ENCODE measurements at places on chromosomes 2 and 18.

GRCh38 chr2:1824202-1824905 is 80.0 kb upstream of the PXDN start:
- DNase-seq: no peak

GRCh38 chr2:207512356-207512755 is 17.4 kb upstream of the CREB1 start:
- no peak for DNase-seq

DNA sequence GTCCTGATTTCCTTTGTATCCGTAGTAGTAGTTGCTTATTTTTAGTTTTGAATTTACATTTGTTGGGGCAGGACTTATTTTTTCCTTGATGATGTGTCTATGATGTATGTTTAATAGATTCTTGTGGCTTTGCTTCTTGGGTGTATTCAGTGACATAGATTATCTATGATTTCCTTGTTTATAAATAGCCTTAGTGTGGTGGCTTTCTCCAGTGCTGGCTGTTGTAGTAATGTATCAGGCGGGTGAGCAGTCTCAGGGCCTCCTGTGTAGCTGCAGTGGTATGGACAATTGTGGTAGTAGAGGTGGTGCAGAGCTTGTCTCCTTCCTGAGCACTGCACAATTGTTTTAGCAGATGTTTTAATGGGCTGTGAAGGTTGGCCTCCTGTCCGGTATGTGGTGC is 60.5 kb downstream of the SMCHD1 start:
- no peak for DNase-seq

DNA sequence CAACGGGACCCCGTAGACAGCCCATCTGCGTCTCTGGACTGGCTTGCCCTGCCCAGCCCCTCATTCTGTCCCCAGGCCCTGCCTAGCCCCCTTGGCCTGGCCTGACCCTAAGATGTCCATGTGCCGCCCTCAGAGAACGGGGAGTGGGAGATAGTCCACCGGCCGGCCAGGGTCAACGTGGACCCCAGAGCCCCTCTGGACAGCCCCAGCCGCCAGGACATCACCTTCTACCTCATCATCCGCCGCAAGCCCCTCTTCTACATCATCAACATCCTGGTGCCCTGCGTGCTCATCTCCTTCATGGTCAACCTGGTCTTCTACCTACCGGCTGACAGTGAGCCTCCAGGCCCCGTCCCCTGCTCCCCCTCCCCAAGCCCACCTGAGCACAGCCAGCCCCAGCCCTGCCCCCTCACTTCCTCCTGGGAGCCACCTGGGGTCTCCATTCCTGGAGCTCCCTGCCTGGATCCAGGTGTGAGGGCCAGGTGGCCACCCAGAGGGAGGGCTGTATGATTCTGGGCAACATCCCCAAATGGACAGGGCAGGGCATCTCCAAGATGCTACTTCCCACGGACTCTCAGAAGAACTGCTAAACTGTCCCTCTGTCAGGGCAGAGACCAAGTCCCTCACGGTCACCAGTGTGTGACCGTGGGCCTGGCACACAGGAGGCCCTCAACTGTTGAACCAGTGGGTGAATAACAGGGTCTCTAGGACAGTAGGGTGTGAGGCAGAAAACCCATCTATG is 4.0 kb downstream of the CHRND start:
- DNase-seq: no peak

- no peak for DNase-seq
Observed at GRCh38 chr2:126874961-126875360, 23.7 kb upstream of the TEX51 start.

DNA sequence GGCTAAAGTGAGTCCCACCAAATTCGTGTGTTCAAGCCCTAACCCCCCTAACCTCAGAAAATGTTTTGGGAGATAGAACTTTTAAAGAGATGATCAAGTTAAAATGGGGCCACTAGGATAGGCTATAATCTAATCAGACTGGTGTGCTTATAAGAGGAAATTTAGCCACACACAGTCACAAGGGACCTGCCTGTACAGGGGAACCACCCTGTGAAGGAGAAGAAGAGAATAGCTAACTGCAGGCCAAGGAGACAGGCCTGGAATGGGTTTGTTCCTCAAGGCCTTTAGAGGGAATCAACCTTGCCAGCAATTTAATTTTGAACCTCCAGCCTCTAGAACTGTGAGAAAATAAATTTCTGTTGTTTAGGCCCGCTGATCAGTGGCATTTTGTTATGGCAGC is 36.0 kb upstream of the TANK start:
- no peak for DNase-seq

GRCh38 chr18:38899252-38899651 is 1333.7 kb upstream of the CELF4 start:
- no peak for DNase-seq

DNA sequence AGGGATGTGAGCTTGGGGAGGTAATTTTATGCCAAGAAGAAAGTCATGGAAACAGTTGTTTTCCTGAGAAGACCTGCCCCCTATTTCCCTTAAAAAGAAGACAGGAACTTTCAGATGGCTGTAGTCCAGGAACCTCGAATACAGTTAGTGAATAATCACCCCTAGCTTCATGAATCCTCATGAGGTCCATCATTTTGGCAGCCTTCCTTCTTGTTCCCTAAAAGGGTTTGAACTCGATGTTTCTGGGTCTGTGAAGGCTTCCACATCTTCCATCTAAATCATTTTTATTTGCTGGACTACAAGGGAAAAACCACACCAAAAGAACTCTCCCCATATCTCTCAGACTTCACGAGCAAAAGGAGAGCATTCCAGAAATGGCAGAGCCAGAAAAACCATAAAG is 290.8 kb downstream of the SLC4A3 start:
- DNase-seq: no peak

DNA sequence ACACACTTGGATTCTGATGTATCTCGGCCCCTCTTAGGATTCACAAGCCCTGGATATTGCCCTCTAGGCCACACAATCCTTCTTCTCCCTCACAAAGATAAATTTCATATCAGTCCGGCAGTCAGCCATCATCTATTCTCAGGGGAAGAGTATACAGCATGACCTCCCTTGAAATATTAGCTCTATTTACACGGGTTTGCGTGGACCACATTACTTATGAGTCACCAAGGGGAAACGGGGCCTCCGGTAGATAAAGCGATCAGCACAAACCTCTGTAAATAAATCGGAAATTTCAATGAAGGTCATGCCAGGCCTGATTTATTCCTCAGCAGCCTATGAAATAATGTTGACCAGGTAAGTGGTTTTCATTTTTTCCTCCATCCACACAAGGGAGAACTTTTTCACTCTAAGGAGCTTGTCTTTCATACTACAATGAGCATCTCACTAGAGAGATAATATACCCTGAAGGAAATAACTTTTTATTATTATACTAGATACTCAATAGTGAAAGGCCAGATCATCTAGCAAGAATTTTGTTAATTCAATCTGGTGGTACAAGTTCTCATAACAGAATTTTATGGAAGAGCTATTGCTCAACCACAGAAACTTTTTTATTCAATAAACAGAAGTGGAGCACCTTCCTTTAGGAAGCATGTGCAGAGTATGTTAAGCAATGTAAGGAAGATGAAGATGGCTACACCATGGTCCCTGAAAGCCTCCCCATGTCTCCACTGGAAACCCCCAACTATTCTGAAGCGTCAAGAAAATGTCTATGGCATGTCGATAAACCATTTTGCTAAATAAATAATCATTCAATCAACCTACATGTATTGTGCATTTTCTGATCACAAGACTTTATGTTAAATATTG is 125.2 kb upstream of the PIK3C3 start:
- no peak for DNase-seq

DNA sequence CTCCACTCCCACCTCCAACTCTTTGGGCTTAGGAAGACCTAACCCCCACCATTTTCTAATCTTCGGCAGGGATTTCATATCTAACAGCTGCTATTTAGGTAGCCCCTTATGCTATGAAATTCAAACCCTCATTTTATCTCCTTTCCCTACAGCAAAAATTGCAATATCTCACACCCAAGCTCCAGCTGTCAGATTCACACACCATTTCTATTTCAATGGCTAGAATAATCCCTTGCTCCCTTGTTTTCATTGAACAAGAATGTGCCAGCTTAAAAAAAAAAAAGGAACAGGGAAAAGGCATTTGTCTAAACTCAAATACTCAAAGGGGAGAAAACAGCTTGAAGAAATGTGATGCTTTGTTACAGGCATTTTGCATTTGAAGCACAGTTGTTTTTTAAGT is 850.6 kb upstream of the ACVR2A start:
- DNase-seq: no peak

- no peak for DNase-seq
Observed at GRCh38 chr2:65413106-65413505, 19.3 kb downstream of the SPRED2 start.

GRCh38 chr2:115733190-115733775 is 1290.8 kb downstream of the DPP10 start:
- no peak for DNase-seq

GRCh38 chr2:239920693-239921365 is 104.3 kb downstream of the NDUFA10 start:
- no peak for DNase-seq

DNA sequence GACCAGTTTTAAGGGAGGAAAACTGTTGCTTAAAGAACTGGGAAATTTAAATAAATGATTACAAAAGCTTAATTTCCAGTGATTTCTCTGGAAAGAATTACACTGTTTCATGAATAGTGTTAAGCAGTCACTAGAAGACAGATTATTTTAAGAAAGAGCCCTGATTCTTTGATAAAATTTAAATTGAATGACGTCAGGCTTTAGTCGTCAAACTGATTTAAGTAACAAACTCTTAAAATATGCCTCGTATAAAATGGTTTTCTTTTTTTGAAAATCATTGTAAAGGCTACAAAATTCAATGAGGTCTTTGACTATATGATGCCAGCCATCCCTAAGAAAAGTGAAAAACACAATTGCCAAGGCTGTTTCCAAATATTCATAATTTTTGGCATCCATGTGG is 465.0 kb downstream of the NR4A2 start:
- DNase-seq: no peak

- DNase-seq: no peak
Observed at GRCh38 chr18:38456253-38456652, 890.7 kb upstream of the CELF4 start.

- no peak for DNase-seq
Observed at GRCh38 chr2:54559006-54559445, 102.9 kb downstream of the SPTBN1 start.

DNA sequence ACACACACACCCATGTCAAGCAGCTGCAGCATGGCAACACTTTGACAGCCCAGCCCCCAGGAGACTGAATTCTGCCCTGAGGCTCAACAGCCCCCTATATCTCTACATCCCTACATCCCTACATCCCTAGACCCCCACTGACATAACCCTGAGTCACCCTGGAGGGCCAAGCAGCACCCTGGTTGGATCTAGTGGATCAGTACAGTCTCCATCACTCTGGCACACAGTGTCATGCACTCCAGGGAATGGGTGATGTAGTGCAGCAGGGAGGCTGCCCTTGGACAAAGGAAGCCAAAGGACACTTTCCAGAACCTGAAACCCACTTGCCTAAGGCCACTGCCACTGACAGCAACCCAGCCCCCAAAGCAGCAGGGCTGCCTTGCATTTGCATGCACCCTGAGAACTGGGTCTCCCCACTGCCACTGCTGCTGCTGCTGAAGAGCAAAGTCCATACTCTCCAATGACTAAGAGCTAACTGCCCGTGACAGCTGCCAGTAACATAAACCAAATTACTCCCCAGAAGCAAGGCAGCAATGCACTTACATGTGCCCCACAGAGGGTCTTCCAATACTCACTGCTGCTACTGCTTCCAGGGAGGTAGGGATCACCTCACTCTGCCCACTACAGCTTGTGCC is 681.6 kb upstream of the KLHL29 start:
- DNase-seq: peak; percentile 22

DNA sequence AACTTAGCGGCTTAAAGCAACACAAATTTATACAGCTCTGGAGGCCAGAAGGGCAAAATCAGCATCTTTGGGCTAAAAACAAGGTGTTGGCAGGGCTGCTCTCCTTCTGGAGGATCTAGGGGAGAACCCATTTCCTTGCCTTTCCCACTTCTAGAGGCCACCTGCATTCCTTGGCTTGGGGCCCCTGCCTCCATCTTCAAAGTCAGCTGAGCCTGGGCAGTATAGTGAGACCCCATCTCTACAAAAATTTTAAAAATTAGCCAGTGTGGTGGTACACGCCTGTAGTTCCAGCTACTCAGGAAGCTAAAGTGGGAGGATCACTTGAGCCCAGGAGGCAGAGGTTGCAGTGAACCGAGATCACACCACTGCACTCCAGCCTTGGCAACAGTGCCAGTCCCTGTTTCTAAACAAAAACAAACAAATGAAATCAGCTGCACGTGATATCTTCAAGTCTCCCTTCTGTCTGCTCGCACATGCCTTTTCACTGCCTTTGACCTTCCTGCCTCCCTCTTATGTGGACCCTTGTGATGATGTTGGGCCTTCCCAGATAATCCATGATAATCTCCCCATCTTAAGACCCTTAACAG is 200.6 kb downstream of the ZFP36L2 start:
- no peak for DNase-seq

DNA sequence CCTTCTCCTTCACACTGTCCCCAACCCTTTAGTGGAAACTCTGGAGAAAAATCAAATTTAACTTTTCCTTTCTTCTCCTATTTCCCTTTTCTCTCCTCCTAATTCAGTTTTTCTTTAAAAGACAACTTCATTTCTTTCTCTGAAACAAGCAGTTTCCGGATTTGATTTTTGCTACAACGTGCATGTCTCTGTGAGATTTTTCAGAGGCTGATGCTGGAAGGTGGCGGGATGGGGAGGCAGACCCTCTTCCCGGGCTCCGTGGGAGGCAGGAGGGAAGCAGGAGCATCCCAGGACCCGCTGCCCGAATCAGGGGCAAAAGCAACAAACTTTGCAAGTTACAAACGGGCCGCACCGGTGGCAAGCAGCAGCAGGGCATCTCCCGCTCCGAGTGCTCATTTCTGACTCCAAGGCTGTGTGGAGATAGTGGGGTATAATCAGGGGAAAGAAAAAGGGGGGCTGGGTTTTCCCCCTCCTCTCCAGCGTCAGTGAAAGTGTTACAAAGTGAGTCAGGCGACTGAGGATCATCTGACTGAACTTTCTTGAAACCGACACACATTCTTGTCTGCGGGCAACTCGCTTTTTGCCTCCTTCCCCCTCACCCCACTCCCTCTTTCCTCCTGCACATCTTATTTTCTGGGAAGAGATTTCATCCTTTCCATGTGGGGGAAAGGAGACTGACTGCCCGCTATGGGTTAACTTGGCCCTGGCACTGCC is 6.4 kb downstream of the ZEB2 start:
- no peak for DNase-seq

All from epithelial cell of proximal tubule (primary cell).